ENCODE measurements at places on chromosomes 6 and 20.

GRCh38 chr6:135191508-135192255 is 10.6 kb downstream of the MYB start:
- DNase-seq: no peak

- DNase-seq: no peak
Observed at GRCh38 chr6:166998256-166999144, 697 bp upstream of the CEP43 start.

- DNase-seq: peak; percentile 90
Observed at GRCh38 chr20:63686492-63687321, 9.7 kb upstream of the TNFRSF6B start.

- DNase-seq: no peak
Observed at GRCh38 chr6:87366899-87367298, 22.3 kb downstream of the C6orf163 start.

DNA sequence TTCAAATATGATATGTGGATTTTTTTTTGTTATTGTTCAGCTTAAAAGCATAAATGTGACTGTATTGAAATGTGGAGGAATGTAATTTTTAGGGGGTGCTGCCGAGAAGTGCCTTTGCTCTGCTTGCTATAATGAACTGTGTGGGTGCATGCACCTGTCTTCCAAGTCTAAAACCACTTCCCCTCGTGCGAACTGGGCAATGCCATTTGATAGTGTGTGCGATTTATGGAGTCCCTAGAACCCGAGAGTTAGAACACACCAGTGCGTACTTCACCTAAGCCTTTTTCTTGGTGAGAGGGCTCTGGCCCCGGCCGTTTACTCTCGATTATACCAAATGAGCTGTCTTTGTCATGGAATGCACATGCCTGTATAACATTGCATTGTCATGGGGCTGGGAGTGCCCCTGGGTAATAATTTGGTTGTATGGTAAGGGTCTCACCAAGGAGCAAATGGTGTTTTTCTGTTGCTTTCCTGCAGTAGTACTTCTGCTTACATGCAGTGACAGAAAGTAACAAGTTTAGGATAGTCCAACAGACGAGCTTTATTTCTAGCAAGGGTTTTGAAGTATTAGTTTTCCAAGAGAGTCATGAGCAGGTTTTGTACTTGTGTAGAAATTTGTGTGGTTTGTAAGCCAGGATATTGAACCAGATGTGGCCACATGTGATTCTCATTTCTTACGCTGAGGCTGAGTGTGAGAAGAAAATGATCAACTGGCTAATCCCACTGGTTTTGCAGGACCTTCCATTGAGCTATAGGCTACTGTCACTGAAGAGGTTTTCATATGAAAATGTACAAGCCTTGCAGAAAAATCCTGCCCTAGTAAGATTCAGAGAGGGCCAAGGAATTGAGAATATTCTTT is 172.4 kb downstream of the DTNBP1 start:
- DNase-seq: peak; percentile 36

DNA sequence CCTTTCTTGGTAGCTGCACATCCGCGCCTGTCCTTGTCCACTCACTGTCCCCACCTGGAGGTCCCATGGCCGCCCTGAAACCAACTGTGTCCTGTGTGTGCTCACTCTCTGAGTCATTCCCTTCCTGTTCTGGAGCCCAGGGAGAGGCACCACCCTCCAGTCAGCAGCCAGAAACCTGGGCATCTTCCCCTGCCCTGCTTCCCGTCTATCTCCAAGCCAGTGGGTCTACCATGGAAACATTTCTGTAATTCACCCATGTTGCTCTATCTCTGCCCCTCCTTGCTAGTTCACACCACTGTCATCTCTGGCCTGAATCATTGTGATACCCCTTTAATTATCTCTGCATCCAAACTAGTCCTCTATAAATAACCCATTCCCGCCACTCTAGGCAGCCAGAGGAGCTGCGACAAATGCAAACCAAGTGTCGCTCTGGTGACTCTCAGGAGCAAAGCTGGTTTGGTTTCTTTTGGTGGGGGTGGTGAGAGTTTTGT is 28.8 kb upstream of the SYNJ2 start:
- DNase-seq: peak; percentile 20

GRCh38 chr20:4289875-4290274 is 274.5 kb upstream of the RNF24 start:
- no peak for DNase-seq

GRCh38 chr6:154611241-154611640 is 100.8 kb upstream of the CNKSR3 start:
- DNase-seq: no peak

DNA sequence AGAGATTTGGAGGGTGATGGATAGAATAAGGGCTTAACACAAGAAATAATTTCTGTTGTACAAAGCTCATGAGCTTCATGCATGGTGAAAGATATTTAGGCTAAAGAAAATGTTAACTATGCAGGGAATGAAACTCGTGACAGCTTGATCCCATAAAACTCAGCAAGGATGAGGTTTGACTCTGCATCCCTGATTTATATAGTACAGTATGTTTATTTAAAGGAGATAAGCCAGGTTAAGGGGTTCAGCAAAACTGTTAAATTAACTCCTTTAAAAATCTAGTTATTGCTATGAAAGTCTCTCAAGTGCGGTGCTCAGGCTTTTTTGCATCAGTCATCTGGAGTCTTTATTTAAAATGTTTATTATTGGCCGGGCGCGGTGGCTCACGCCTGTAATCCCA is 326.4 kb downstream of the LAMA2 start:
- no peak for DNase-seq

DNA sequence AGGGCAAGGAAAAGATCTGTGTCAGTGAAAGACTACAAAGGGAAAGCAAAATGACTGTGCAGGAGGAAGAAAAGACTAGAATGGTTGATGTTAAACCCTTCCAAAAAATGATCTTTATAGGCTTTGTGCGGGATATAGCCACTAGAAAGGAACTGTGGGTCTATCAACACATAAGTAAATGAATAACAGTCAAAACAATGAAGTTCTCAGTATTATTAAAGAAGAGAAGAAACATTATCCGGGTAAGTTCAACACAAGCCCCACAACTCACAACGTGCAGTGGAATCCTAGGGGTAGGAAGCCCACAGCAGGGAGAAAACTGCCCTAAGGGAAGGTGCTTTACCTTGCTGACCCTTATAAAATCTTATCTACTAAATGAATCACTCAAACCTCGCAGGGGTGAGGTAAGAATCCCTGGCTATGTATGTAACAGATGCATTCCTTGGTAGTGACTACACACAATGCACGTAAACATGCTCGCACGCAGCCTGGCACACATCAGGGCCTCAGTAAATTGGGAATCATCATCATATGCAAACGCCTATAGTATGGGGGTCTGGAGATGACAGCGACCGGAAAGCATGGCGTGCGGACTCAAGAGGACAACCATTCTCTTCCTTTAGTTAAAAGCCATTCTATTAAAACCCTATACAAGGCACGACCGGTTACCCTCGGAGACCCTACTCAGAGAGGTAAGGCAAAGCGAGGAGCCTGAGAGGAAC is 11.3 kb downstream of the TFAP2A start:
- DNase-seq: peak; percentile 62

All from fibroblast of mammary gland (primary cell).